ENCODE measurements at places on chromosomes 2 and 18. TPM values are rescaled to one million over a fixed set of nuclear protein-coding genes. Genes with fewer than 3 reads are reported as not detected.

ZEB2 gene
- 164 TPM for total RNA-seq

DNA sequence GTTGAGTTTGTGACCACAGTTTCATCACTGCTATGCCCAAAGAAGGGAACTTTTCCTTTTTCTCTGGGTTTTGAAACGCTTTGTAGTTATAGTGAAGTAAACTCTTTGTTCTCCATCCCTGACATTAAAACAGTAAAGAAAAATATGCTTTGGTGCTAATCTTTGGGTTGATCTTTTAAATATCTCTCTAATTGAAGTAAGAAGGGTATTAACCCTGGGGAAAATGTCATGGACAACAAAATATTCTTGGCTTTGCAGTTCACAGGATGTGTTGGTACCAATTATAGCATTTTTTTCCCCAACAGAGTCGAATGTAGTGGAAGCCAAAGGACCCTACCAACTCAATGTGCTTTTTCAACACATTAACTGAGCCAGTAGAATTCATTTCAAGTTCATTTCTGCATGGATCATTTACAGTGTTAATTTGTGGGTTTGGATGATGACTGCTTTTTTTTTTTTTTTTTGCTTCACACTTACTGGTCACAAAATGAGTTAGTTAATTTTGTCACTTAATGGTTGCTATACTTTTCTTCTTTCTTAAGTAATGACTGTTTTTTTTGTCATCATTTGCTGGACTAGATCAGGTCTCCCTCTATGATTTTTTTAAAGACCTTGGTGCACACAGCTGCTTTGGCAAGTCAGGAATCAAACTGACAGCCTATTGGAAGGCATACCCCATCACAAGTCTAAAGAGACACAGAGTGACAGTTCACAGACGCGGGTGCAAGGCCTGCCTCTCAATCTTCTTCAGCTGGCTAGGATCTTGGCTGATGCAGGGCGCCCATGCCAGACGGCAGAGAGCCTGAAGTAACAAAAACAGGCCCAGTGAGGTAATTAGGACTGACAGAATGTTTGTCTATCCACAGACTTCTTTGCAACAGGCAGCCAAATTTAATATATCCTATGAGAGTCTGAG, 98.8 kb upstream of the MMADHC start:
- DNase-seq, result peak; percentile 88

SP100 gene
- total RNA-seq, result 55.3 TPM

SIGLEC15 gene
- not detected for total RNA-seq

- no peak for DNase-seq
Measured at GRCh38 chr18:42264497-42264896, 309.5 kb downstream of the PIK3C3 start.

DNA sequence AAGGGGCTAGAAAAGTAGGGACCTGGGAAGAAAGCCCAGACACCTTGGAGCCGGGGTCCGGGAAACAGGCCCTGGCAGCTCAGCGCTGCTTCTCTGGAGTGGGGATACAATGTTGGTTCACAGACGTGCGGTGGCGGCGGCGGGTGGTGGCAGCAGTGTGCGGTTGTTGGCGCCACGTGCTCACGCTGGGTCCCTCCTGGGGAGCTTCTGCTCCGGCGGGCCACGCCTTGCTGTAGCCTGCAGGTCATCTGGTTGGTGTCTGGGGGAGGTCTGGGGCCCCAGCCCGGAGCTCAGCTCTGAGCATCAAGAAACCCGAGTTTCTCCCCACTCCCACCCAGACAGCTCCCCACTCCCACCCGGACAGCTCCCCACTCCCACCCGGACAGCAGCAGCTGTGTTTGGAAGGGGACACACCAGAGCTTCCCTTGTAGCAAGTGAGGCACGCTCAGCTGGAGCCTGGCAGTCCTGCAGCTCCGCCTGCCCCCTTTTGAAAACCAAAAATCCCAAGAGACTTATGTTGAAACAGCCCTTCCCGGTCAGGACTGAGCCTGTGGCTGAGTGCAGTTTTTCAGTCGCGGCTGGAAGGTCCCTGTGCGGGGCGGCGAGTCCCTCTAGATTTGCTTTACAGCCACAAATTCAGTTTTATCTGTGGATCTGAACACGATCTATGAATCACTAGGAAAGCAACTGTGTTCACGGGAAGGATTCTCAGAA, 46.9 kb downstream of the NFATC1 start:
- DNase-seq, result no peak

DNA sequence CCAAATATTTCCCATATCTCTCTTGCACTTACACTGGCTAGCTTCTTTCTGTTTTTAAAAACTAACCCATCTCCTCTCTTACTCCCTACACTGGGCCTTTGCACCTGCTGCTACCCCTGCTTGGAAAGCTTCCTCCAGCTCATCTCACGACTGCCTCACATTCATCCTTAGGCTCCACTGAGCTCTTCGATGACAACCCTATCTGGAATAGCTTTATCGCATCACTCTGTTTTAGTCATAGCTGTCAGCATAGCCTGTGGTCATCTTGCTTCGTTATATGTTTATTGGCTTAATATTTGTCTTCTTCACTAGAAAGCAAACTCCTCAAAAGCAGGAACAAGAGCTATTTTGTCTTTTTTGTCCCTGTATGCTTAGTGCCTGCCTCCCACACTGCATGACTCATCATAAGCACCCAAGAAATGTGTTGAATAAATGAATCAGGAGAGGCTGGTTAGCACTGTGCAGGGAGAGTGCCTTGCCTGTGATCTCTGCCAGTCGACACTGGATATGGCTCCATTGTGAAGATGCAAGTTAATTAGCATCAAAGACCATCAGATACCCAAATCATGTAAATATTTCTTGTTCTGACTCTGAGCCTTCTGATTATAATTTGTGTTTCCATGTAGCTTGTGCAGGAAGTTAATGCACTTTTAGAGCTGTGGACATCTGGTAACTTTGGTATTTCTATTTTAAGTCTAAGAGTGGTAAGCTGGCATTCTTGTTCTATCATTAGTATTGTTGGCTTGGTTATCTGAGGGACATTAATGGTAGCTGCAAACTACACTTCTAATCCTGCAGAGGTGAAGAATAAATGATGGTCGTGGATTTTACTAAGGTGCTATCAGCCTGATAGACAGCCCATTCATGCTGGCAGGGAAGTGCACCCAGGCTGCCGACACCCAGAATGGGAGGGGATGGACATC, 10.3 kb upstream of the DYTN start:
- DNase-seq, result peak; percentile 7

- peak; percentile 6 for DNase-seq
Measured at GRCh38 chr2:162382278-162382677, 38.3 kb downstream of the GCA start.

PLCL1 gene
- total RNA-seq, result 2.5 TPM

- no peak for DNase-seq
Measured at GRCh38 chr2:44559108-44559507, 197.4 kb downstream of the CAMKMT start.

GRCh38 chr2:193253014-193253530, 1058.3 kb upstream of the TMEFF2 start:
- DNase-seq, result no peak

PTPRN gene
- total RNA-seq, result 0.68 TPM

Data from myocyte (in vitro differentiated cells).